ENCODE measurements at places on chromosomes 3 and 15. TPM values are rescaled to one million over a fixed set of nuclear protein-coding genes. Genes with fewer than 3 reads are reported as not detected.
A peak's percentile ranks its signal among the peaks of the same experiment; 100 is the strongest.

- DNase-seq: no peak
Observed at GRCh38 chr3:133117342-133117741, 79.2 kb downstream of the TMEM108 start.

DNA sequence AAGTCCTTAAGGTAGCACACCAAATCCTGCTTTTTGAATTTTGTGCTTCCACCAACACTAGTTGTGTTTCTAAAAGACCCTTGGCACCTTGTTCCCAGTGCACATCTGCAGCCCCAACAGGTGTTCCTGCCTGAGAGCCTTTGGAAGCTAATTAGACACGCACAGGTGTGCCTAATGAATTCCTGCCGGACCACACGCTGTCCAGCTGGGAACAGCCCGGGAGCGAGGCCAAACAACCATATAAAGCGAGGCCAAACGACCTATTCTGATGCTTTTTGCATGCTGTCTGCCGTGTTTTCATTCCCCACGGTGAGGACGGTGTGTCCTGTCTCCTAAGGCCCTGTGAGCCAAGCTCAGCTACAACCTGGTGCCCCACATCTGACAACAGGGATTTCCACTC is 99.5 kb downstream of the ATG7 start:
- DNase-seq: no peak

The ZNF662 gene
- polyA plus RNA-seq: 2.1 TPM

DNA sequence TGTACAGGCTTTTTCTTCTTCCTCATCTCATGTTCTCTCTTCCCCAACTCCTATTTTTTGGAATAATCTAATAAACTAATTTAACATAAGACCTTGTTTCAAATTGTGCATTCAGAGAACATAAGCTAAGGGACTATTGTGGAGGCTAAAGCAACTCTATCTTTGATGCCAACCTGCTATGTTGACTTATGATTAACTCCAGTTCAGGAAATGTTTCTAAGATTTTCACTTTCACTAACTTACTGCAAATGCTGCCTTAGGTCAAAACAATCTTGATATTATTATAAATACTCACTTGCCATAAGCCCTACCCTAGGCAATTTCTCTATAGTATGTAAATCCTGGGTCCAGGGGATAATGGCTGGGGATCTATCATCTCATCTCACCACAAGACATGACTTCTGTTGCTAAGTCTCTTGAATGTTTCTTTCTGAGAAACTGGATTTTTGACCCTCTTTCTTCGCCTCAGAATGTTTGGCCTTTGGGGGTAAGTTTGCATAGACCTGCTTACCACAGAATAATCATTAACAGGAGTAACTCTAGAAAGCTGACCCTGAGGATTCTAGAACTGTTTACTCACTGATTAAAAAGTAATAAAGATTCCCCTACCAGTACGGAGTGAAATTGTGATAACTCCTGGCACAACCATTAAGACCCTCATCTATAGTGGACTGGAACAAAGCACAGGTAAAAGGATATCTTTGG is 768.1 kb downstream of the GBE1 start:
- DNase-seq: no peak

GRCh38 chr3:47444103-47444502 is 31.6 kb downstream of the SCAP start:
- no peak for DNase-seq

DNA sequence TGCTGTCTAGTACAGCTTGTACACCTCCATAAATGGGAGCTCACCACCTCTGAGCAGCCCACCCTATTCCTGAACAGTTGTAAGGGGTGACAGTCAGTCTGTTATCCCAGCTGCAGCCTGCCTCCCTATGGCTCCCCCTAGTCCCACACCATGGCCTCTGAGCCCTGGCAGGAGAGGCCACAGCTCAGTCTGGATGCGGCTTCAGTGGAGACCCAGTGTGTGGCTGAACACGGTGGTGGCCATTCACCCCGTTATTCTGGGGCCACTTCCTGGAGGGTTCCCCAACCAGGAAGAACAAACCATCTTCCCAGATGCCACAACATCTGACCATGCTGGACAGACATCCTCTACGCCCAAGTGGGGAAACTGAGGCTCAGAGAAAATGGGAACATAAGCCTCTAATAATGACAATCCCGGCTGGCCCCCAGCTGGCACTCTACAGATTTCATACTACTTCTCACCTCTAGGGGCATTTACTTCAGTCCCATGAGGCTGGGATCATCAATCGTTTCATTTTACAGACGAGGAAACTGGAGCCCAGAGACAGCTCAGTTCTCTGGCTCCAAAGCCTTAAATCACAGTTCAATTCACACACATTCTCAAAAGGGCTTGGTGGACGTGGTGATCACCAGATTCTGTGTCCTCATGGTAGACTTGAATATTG is 9.2 kb upstream of the GRIP2 start:
- no peak for DNase-seq

GRCh38 chr3:106130384-106131198 is 261.8 kb upstream of the CBLB start:
- peak; percentile 47 for DNase-seq

- DNase-seq: no peak
Observed at GRCh38 chr3:51691021-51691420, 15.8 kb upstream of the GRM2 start.

DNA sequence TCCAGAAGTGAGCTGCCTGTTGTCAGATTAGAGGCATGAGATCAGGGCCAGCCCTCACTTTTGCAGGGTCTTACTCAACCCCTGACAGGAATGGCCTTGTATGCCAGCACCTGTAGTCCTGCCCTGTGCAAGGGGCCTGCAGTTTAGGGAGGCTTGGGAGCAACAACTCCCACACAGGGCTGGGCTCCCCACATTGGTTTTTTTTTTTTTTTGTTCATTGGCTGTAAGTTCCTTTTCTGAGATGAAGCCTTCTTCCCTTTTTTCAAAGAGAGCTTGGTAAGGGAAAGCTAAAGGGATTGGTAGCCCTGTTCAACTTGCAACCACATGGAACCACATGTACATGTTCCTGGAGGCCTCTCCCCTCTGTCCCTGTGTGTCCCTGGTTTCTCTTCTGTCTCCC is 46.4 kb downstream of the TNFAIP8L3 start:
- no peak for DNase-seq

DNA sequence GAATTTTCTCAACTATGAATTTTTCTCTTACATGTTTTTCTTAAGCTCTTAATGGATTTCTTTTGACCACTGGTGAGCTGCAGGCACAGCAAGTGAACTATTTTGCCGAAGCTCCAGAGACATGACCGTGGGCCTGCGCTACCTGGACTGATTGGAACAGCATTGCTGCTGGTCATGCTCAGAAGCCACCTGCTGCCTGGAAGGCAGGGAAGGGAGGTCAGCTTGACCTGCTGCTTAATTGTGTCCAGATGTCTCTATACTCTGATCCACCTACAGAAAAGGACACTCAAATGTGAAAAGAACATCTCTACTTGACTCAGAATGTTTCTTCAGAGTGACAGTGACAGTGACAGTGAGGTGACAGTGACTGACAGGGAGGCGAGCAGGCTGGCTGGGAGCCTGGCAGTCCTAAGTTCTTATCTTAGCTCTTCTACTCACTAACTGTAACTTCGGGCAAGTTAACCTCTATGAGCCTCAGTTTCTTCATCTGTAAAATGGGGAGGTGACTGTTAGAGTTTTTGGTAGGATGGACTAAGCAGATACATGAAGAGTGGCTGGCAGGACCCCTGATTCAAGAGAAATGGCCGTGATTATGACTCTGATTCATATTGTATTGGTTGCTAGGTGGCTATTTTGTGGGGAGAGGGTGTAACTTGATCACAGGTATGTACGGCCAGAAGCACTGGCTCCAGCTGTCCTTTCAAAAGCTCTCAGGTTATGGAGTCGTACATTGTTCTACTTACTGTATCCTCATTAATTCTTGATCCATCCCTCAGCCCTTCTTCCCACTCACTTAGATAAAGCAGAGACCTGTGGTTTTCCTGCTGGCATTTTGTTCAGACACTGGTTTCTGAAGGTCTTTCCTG is 54.8 kb upstream of the DLG1 start:
- no peak for DNase-seq

DNA sequence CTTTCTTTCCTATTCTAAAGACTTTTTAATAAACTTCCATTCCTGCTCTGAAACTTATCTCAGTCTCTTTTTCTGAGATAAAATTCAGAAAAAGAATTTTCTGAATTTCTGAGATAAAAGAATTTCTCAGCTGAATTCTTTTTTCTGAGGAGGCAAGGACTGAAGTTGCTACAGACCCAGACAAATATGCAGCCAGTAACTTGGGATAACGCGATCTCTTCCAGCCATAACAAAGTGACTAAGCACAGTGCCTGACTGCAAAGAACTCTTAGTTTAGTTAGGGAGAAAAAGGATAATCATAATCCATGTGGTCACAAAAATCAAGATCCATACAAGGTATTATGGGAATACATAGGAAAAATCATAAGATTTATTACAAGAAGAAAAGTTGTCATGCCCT is 222.0 kb upstream of the GAP43 start:
- DNase-seq: peak; percentile 35

The FEZF2 gene
- not detected for polyA plus RNA-seq

The SLC12A8 gene
- 8.4 TPM for polyA plus RNA-seq

GRCh38 chr15:64824929-64825430 is 467 bp downstream of the PIF1 start:
- no peak for DNase-seq

The NRG4 gene
- polyA plus RNA-seq: not detected

GRCh38 chr3:179991883-179992282 is 44.9 kb downstream of the PEX5L start:
- DNase-seq: no peak

- DNase-seq: no peak
Observed at GRCh38 chr3:116165641-116166040, 279.6 kb downstream of the LSAMP start.

Measured in BJ (cell line).